ENCODE measurements at places on chromosomes 2 and 18.

- no peaks in the 10 kb centered on the region for H3K4me1 ChIP-seq
- H3K27me3 ChIP-seq: no peaks in the 10 kb centered on the region
- DNase-seq: no peak
- no peak overlapping the region for H3K4me3 ChIP-seq
- H3K27ac ChIP-seq: no peak overlapping the region
- no peaks in the 10 kb centered on the region for H3K36me3 ChIP-seq
Observed at GRCh38 chr2:60710707-60711106, 45.4 kb upstream of the PAPOLG start.

DNA sequence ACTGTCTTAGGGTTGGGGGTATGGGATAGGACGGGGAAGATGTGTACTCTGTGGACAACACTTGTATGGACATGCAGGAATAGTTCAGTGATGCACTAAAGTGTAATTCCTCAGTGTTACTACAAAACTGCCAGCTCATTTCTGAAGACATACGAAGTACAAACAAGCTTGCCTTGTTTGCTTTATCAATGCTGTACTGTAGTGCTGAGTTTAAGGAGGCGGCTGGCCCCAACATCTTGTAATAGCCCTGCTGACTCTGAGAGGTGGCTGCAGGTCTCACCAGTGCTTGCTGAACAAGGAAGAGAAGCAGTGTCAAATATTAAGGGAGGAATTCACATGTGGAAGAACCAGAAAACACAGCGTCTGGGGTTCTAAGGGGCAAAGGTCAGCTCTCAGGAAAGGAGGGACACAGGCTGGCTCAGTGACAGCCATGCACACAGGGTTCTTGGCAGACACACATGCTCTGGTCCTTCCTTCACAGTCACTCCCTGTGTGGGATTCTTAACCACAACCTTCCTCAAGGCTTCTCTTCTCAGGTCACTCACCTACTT is 39.8 kb upstream of the EVA1A start:
- H3K27ac ChIP-seq: no peak overlapping the region
- no peak overlapping the region for H3K4me3 ChIP-seq
- no peaks in the 10 kb centered on the region for H3K4me1 ChIP-seq
- DNase-seq: no peak
- no peaks in the 10 kb centered on the region for H3K27me3 ChIP-seq

DNA sequence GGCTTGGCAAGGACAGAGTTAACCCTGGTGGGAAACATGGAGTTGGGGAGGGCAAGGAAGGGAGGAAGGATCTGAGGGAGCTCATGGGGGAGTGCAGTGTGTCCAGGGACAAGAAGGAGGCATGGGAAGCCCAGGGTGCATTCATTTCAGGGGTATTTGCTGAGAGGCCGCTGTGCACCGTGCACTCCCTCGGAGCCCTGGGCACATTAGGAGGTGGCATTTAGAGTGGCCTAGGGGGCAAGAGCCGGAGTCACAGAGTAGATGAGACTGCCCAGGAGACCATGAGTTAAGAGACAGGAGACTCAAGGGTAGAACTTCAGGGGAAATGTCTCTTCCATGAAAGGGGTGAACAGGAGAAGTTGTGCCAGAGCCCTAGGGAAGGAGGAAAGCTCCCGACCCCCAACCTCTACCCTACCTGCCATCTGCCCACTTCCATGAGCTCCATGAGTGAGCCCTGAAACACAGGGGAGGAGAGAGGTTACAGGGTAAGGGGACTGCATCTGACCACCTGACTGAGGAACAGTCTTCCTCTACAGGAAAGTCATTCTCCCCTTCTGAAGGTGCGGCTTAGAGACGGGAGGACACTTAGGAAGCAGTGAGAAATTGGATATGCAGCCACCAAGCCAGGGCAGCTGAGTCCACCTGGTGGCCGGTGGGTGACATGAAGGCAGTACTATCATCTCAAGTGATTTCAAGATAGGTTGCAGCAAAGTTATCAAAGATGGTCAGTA is 58.5 kb upstream of the COPS8 start:
- peak; percentile 55 for DNase-seq
- no peak overlapping the region for H3K4me3 ChIP-seq
- peaks cover 1% of the 10 kb centered on the region for H3K4me1 ChIP-seq

- H3K4me3 ChIP-seq: no peak overlapping the region
- H3K27me3 ChIP-seq: no peaks in the 10 kb centered on the region
- no peak for DNase-seq
- no peaks in the 10 kb centered on the region for H3K36me3 ChIP-seq
- peaks cover 10% of the 10 kb centered on the region for H3K4me1 ChIP-seq
- H3K27ac ChIP-seq: no peak overlapping the region
Observed at GRCh38 chr2:172976816-172977215, 98.8 kb upstream of the MAP3K20 start.

GRCh38 chr18:58196881-58197872 is 153.2 kb downstream of the NEDD4L start:
- no peaks in the 10 kb centered on the region for H3K36me3 ChIP-seq
- peaks cover 12% of the 10 kb centered on the region for H3K4me1 ChIP-seq
- no peak for DNase-seq
- H3K27me3 ChIP-seq: no peaks in the 10 kb centered on the region

- no peak overlapping the region for H3K27ac ChIP-seq
- no peaks in the 10 kb centered on the region for H3K27me3 ChIP-seq
- peaks cover 2% of the 10 kb centered on the region for H3K4me1 ChIP-seq
- DNase-seq: peak; percentile 24
- no peaks in the 10 kb centered on the region for H3K36me3 ChIP-seq
Observed at GRCh38 chr2:75640621-75641121, 5.9 kb upstream of the MRPL19 start.

- DNase-seq: no peak
- no peak overlapping the region for H3K4me3 ChIP-seq
- no peaks in the 10 kb centered on the region for H3K36me3 ChIP-seq
- H3K4me1 ChIP-seq: no peaks in the 10 kb centered on the region
Observed at GRCh38 chr2:145546091-145546490, 1026.2 kb upstream of the ZEB2 start.

DNA sequence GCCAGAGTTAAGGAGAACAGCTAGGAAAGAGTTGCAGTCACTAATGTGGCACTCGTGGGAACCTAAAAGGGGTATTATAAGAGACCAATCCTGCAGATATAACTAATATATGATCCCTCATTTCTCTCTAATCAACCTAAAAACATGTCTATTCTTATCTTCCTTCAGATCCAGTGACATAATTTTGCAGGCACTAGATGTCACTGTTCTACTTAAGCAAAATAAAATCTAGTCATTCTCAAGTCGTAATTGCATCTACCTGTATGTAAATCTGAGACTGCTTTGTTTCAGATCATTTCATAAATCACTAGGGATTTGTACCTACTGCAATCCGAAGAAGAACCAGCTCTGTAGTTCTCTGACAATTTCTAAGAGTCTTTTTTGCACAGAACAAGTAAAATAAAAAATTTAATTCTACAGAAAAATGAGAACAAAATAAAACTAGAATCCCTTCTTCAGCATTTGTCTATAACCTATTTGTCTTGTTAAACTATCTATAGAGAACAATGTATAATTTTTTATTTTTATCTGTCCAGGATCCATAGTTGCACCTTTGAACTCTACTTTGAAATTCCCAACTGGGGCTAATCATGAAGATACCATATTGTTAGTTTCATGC is 56.5 kb upstream of the ERBB4 start:
- no peak overlapping the region for H3K27ac ChIP-seq
- no peak for DNase-seq

DNA sequence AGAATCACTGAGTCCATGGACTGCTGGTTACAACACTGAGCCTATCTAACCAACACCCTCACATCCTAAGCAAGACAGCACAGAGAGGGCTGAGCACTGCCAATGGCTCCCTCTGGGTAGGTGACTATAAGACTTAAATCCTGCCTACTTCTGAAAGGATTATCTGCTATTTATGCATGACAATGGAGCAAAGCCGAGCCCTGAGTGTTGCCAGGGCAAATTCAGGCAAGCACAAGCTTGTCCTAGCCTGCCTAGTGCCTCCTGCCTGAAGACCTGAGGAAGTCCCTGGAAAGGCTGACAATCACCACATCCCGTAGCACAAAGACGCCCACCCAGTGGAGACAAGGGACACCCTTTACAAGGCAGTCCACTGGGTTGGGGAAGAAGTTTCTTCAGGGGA is 129.7 kb downstream of the OSR1 start:
- DNase-seq: peak; percentile 31
- no peaks in the 10 kb centered on the region for H3K27me3 ChIP-seq
- H3K36me3 ChIP-seq: no peaks in the 10 kb centered on the region
- H3K27ac ChIP-seq: no peak overlapping the region
- H3K4me3 ChIP-seq: no peak overlapping the region

DNA sequence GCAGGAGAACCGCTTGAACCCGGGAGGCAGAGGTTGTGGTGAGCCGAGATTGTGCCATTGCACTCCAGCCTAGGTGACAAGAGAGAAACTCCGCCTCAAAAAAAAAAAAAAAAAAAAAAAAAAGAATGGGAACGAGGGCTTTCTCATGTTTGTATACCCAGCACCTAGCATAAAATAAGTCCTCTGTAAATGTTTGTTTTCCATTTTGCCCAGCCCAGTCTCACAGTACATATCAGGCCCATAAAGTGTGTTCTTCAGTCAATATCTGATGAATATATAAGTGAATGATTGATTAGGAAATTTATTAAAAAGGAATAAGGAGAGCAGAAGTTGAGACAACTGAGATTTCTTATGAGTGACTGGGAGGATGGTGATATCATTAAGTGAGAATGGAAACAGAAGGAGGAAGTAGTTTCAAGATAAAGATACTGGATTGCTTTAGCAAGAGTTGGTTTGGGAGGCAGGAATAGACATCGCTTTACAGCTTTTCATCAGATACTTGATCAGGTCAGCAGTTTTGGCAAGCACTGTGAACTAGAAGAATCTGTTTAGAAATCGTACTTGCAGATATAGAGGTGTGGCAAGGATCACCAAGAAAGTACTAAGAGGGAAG is 327.5 kb downstream of the KIAA1328 start:
- no peak overlapping the region for H3K4me3 ChIP-seq
- H3K4me1 ChIP-seq: no peaks in the 10 kb centered on the region
- no peak for DNase-seq
- no peaks in the 10 kb centered on the region for H3K27me3 ChIP-seq

DNA sequence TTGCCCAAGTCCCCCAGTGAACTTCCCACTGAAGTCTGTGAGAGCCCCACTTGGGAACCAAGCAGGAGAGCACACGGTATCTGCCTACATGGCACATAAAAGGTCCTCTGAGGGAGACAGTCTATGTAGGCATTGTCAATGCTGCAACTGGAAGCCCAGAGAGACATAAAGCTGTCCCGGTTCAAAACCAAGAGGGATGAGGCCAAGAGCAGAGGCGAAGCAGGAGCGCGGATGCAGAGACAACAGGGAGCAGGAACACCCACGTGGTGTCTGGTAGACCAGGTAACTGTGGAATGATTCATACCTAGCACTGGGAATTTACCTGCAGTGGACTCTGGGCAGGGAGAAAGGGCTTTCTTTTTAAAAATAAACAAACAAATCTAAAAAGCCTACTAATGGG is 233.1 kb upstream of the SOX11 start:
- H3K4me3 ChIP-seq: no peak overlapping the region
- no peak overlapping the region for H3K27ac ChIP-seq

- no peaks in the 10 kb centered on the region for H3K27me3 ChIP-seq
- peaks cover 8% of the 10 kb centered on the region for H3K4me1 ChIP-seq
- H3K36me3 ChIP-seq: no peaks in the 10 kb centered on the region
- DNase-seq: no peak
- no peak overlapping the region for H3K27ac ChIP-seq
- no peak overlapping the region for H3K4me3 ChIP-seq
Observed at GRCh38 chr18:39835303-39836030, 2119.6 kb upstream of the PIK3C3 start.

- H3K27ac ChIP-seq: no peak overlapping the region
- H3K4me1 ChIP-seq: peaks cover 3% of the 10 kb centered on the region
- no peak for DNase-seq
- H3K36me3 ChIP-seq: no peaks in the 10 kb centered on the region
Observed at GRCh38 chr2:69721022-69721421, 20.9 kb upstream of the ANXA4 start.

DNA sequence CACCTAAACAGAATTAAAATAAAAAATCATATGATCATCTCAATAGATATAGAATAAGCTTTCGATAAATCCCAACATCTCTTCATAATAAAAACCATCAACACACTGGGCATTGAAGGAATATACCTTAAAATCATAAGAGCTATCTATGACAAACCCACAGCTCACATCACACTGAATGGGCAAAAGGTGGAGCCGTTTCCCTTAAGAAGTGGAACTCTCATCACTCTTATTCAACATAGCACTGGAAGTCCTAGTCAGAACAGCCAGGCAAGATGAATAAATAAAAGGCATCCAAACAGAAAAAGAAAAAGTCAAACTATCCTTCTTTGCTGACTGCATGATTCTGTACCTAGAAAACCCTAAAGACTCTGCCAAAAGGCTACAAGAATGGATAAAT is 510.3 kb downstream of the ZNF804A start:
- H3K4me3 ChIP-seq: no peak overlapping the region
- no peaks in the 10 kb centered on the region for H3K4me1 ChIP-seq
- H3K27me3 ChIP-seq: no peaks in the 10 kb centered on the region

DNA sequence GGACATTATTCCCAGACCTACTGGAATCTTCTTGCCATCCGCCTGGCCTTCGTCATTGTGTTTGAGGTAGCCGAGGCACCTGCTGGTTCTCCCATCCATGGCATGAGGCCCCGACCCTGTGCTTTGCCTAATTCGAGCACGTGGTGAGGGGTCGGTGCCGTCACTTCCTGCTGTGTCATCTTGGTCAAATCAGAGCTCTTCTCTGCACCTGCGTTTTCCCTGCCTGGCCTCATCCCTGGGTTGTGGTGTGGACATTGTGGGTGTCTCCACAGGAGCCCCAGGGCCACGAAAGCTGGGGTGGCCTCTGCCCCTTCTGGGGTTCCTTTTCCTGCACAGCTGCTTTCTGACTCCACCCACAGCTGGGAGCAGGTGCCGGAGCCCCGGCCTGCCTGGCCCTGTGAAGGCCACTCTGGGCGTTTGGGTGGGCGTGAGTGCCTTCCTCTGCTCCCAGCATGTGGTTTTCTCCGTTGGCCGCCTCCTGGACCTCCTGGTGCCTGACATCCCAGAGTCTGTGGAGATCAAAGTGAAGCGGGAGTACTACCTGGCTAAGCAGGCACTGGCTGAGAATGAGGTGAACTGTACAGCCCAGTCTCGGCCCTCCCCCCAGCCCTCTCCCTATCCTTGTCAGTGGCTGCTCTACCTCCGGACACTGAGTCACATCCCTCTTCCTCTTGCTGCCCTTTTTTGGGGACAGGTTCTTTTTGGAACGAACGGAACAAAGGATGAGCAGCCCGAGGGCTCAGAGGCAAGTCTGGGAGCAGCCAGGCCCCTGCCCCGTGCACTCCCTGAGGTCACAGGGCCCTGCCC is 34.9 kb downstream of the ANO7 start:
- H3K27me3 ChIP-seq: no peaks in the 10 kb centered on the region
- no peak overlapping the region for H3K27ac ChIP-seq
- no peak for DNase-seq
- no peak overlapping the region for H3K4me3 ChIP-seq
- peaks cover 7% of the 10 kb centered on the region for H3K4me1 ChIP-seq
- H3K36me3 ChIP-seq: peaks cover 21% of the 10 kb centered on the region

DNA sequence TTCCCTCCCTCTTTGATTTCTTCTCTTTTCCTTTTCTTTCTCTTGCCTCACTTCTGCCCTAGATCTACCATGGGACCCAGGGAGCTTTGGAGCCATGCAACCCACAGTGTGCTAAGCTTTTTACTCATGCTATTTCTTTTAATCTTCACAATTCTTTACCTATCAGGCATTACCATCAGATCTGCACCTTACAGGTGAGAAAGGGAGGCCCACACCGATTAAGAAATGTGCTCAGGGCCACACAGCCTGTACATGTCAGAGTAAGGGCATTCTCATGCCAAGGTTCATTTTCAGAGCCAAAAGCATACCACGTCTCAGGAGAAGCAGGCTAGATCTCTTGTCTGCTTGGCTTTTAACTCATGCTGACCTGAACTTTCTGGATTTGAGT is 161.9 kb downstream of the RPIA start:
- peaks cover 9% of the 10 kb centered on the region for H3K4me1 ChIP-seq
- no peak overlapping the region for H3K27ac ChIP-seq
- peaks cover 26% of the 10 kb centered on the region for H3K27me3 ChIP-seq
- H3K36me3 ChIP-seq: no peaks in the 10 kb centered on the region

Measured in neuronal stem cell (in vitro differentiated cells).